Activated CD8-positive, alpha-beta T cell treated with anti-CD3 and anti-CD28 coated beads, Interleukin-2, amount 10 ng/mL, durations not matched to agents 7 days and 5 days (primary cell): ENCODE measurements at places on chromosomes 13 and 19.

GRCh38 chr19:10766049-10766623 is 48.3 kb downstream of the DNM2 start:
- no peak for DNase-seq

- DNase-seq, result no peak
Observed at GRCh38 chr13:47033216-47033615, 136.4 kb upstream of the HTR2A start.

GRCh38 chr13:102170305-102170704 is 231.5 kb downstream of the FGF14 start:
- no peak for DNase-seq

GRCh38 chr13:111251646-111252445 is 68.6 kb upstream of the TEX29 start:
- DNase-seq, result no peak
